ENCODE measurements at places on chromosomes 4 and X.

GRCh38 chr4:53122280-53123116 lies 243.4 kb downstream of the SCFD2 start:
- no peak for DNase-seq

DNA sequence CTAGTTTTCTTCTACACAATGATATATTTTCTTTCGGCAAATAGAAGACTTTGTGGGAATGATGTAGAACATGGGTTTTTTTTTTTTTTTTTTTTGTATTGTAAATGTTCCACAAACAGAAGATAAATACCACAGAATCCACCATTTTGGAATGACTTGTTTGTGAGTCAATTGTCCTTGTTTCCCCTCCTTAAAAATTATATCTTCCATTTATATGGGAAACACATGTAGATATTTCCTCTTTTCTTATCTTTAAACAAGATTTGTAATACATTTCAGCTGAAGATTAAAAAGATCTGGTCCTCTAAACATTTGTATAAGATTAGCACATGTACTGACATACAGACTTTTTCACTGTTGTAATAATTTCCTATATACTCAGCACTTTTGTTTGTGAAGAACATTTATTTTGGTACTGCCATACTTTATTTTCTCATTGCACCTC lies 304.6 kb downstream of the SPRY1 start:
- DNase-seq: no peak

- DNase-seq: no peak
These were observed 42.3 kb upstream of the C1QTNF7 start for GRCh38 chr4:15385515-15385914.

GRCh38 chr4:3463556-3464348 lies 646 bp downstream of the DOK7 start:
- DNase-seq: no peak

DNA sequence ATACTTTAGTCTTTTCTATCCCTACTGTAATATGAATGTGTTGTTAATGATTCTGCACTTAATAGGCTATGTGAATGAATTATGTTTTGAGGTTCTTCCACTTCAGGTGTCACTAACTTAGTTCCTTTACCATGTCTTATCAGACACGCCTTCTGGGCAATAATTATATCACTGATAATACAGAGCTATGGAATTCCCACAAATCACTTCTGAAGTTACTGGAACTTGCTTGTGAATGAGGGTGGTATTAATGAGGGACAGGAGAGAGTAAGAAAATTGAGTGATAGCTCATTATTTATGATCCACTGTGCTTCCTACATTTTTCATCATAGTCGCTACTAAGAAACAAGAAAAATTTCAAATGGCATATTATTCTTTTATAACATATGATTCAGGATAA lies 130.0 kb downstream of the PDLIM5 start:
- DNase-seq: no peak

GRCh38 chr4:103060453-103061148 lies 16.0 kb downstream of the SLC9B2 start:
- no peak for DNase-seq

DNA sequence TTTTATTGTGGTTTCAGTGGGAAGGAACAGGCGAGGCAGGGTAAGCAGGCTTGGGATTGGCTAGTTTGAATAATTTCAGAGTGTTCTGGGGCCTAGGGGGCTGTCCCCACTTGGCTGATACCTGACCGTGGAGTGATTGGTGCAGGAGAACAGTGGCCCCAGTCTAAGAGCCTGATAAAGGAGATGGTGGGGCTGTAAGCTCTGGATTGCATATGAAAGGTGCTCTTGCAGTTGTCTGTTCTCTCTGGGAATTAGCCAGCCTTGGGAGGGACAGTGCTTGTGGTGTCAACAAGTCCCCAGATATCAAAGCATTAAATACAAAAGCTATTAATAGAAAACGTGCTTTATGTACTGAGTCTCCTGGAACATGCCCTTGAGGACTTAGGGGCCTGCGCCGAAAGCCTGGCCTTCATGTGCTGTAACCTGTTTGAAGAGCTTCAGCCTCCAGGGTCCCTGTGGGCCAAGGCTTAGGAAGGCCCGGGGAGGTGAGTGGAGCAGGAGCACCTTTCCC lies 30.4 kb upstream of the CLTRN start:
- DNase-seq: no peak

DNA sequence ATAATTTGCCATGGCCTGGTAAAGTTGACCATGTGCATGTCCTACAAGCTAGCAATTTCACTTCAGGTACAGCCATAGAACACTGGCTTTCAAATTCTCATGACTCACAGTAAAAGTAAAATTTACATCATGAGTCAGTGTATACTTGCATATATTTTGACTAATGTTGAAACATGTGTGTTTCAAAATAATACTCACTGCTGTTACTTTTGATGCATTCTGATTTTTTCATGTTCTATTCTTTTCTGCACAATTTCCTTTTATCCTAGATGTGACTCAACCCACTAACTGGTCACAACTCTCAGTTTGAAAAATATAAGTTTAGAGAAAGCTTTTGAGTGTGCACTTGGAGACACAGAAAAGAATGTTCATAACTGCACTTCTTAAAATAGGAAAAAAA lies 365.7 kb downstream of the FGF13 start:
- DNase-seq: no peak

- DNase-seq: no peak
These were observed 113.4 kb downstream of the SCLT1 start for GRCh38 chr4:128979934-128980333.

GRCh38 chr4:147944249-147944648 lies 212.4 kb downstream of the ARHGAP10 start:
- no peak for DNase-seq

- DNase-seq: no peak
These were observed 28.5 kb upstream of the FGF5 start for GRCh38 chr4:80237992-80238391.

GRCh38 chr4:112214390-112215264 lies 17.0 kb upstream of the AP1AR start:
- DNase-seq: no peak

DNA sequence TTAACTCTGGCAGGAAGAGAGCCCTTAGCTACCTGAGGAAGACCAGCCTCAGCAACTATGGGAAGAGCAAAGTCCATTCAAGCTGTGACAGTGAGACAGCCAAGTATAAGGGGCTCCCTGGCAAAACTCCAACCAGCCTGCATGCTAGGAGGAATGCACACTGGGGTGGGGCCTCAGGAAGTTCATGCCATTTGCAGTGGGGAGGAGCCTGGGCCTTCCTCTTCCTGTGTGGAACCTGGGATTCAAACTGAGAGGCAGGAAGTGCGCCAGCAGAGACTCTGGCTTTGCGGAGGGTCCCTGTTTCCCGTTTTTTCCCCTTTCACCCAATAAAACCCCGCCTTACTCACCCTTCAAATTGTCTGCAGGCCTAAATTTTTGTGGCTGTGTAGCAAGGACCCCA lies 33.0 kb downstream of the TFDP3 start:
- DNase-seq: no peak

- DNase-seq: no peak
These were observed 76.8 kb upstream of the ACSL1 start for GRCh38 chr4:184902550-184902949.

DNA sequence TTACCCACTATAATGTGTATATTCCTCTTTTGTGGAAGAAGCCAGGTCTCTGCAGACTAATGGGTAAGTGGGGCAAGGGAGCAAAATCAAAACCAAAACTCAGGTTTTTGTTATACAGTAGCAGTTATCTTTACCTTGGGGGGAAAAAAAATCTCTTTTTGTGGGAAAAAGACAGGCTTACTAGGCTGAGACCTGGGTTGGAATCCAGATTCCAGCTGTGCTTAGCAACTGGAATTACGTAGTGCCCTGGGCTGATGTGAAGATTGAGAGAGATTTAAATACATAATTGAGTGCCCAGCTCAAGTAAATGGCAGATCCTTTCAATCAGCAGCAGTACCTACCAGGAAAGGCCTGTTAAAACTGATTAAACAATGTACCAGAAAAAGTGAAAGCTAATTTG lies 15.4 kb upstream of the SCD5 start:
- DNase-seq: no peak

DNA sequence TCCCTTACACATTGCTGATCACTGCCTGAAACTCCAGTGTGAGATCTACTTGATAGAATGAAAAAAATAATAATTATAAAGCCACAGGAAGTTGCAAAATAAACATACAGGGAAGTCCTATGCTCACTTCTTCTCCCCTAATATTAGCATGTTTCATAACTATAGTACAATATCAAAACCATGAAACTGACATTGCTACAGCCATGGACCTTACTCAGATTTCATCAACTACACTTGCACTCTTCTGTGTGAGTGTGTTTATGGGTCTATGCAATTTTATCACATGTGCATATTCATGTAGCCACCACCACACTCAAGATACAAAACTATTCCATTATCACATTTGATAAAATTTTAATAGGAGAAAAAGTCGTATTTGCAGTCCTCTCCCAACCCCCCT lies 57.3 kb downstream of the SPINK2 start:
- no peak for DNase-seq

- no peak for DNase-seq
These were observed 1088.8 kb downstream of the ADGRL3 start for GRCh38 chr4:62288808-62289541.

GRCh38 chr4:174038481-174038880 lies 245.0 kb downstream of the FBXO8 start:
- no peak for DNase-seq

DNA sequence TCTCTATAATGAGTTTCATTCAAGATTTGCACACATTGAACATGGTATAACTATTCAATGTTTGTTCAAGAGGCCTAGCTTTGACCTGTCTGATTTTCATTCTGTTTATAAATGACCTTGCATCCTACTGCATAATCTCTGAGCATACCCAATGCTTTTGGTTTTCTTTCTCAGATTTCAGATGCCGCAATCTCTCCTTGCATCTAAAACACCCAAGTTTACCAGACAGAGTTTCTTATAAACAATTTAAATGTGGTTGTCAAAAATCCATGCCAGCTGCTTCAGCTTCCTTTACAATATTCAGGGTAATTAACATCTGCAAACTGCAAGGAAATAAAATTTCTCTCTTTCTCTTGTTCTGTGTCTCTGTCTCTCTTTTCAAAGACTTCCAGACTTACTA lies 123.0 kb upstream of the PCDH18 start:
- no peak for DNase-seq

- no peak for DNase-seq
These were observed 97.5 kb downstream of the NPNT start for GRCh38 chr4:105992641-105993305.

DNA sequence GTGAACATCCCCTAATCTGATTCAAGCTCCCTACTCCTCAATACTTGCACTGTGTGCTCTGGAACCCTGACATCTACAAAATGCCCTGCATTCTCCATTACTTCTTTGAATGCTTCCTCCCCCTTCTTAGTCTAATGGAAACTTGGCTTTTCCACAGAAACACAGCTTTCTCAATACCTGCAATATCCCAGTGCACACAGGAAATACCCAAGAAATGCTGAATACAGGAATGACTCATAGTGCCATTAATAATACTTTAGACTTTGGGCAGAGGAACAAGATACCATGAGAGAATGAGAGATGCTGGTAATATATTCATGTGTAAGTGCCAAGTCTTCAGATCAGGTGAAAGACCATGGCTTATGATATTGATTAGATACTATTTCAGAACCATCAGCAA lies 5.6 kb downstream of the QRFPR start:
- no peak for DNase-seq

DNA sequence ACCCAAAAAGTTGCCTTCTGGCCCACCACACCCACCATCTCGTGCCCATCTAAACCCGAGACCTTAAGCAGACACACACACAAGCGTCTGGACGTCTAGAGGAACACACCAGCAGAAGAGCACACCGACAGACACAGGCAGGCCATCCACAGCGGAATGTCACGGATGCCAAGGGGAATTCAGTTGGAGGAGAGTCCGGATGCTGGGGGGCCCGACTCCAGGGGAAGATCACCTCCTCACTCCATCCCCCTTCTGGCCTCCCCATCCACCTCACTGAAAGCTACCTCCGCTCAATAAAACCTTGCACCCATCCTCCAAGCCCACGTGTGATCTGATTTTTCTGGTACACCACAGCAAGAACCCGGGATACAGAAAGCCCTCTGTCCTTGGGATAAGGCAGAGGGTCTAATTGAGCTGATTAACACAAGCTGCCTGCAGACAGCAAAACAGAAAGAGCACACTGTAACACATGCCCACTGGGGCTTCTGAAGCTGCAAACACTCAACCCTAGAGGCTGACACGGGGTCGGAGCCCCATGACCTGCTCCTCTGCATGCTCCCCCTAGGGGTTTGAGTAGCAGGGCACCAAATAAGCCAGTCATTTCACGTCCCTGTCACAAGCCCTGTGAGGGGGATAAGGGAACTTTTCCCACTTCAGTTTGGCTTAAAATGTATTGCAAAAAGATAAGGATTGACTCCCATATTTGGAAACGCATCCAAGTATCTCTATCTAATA lies 339.6 kb upstream of the PCDH10 start:
- no peak for DNase-seq

Measured in stimulated activated CD4-positive, alpha-beta T cell treated with anti-CD3 and anti-CD28 coated beads, Interleukin-12 subunit alpha, Interleukin-12 subunit beta, amount 100 ng/mL, for 24 hours (primary cell).